Mammary microvascular endothelial cell (primary cell): ENCODE measurements at places on chromosomes 12 and 14. TPM values are rescaled to one million over a fixed set of nuclear protein-coding genes. Genes with fewer than 3 reads are reported as not detected.

Gene TROAP
- 26.0 and 39.2 TPM in 2 replicates for total RNA-seq

Gene NPAS3
- 0.10 TPM in 1 of 2 replicates, not detected in the other for total RNA-seq

Gene C2CD5
- 15.3 and 17.2 TPM in 2 replicates for total RNA-seq

Gene VRTN
- not detected in 2 replicates for total RNA-seq

Gene ATF7IP
- 22.2 and 22.5 TPM in 2 replicates for total RNA-seq

Gene PPP1R36
- 0.39 TPM in 1 of 2 replicates, not detected in the other for total RNA-seq

Gene RPS6KL1
- 11.1 and 14.0 TPM in 2 replicates for total RNA-seq

Gene SLC25A21
- total RNA-seq, result under 0.01 and 0.84 TPM in 2 replicates

Gene MYF5
- total RNA-seq, result not detected in 2 replicates
